ENCODE measurements at places on chromosomes 16 and 17. TPM values are rescaled to one million over a fixed set of nuclear protein-coding genes. Genes with fewer than 3 reads are reported as not detected.

The ADAD2 gene
- 0.19 TPM for total RNA-seq

The FBXW10B gene
- 8.0 TPM for total RNA-seq

The SLC47A2 gene
- total RNA-seq: 0.28 TPM

The ZG16 gene
- total RNA-seq: not detected

The CNGB1 gene
- not detected for total RNA-seq

The QPRT gene
- total RNA-seq: 27.1 TPM

The C16orf92 gene
- not detected for total RNA-seq

The NACA2 gene
- total RNA-seq: not detected

The FBXL16 gene
- total RNA-seq: 0.75 TPM

The KIAA0513 gene
- total RNA-seq: 12.1 TPM

The C17orf113 gene
- total RNA-seq: 0.25 TPM

The MAPT gene
- 18.2 TPM for total RNA-seq

The CRYM gene
- total RNA-seq: 1.4 TPM

The CCDC40 gene
- total RNA-seq: 6.4 TPM
